Right atrium auricular region (tissue), 2 donors: ENCODE measurements at places on chromosomes 4 and X.
A peak's percentile ranks its signal among the peaks of the same experiment; 100 is the strongest.

- no peaks in the 10 kb centered on the region for H3K36me3 ChIP-seq
- no peak for DNase-seq
- H3K4me3 ChIP-seq, result no peak overlapping the region
- H3K27me3 ChIP-seq, result no peaks in the 10 kb centered on the region
- H3K4me1 ChIP-seq, result no peaks in the 10 kb centered on the region
These were observed 365.5 kb downstream of the KLHL13 start for GRCh38 chrX:117751155-117751554.

DNA sequence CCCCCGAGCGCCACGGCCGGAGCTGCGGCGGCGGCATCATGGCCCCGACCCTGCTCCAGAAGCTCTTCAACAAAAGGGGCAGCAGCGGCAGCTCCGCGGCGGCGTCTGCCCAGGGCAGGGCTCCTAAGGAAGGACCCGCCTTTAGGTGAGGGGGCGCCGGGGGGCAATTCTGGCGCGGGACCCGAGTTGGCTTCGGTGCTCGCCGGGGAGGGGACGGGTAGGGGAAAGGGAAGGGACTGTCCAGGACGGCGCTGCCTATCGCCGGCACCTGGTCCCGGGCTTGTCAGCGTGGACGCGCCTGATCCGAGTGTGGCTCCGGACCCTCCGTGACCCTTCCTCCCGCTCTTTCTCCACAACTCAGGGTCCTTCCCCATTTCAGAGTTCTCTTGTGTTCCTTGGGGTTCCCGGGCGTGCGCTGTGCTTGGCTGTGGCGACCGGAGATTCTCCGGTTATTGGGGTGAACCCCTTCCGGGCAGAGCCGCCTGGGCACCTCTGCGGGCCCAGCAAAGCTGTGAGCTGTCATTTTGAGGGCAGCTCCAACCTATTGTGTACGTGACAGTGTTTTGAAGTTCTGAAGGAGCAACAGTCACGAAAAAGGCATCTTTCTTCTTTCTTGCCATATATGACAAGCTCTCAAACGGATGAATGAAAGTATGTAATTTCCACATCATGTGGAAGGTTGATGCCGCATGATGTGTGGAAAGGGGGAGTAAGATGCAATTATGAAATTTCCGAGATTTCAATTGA, 522 bp downstream of the FNIP2 start:
- H3K4me3 ChIP-seq, result peak overlapping the region; percentile 91
- H3K36me3 ChIP-seq, result no peaks in the 10 kb centered on the region
- no peaks in the 10 kb centered on the region for H3K27me3 ChIP-seq
- peaks cover 38% of the 10 kb centered on the region for H3K4me1 ChIP-seq
- peak overlapping the region; percentile 93 for H3K27ac ChIP-seq
- peak; percentile 65 for DNase-seq

DNA sequence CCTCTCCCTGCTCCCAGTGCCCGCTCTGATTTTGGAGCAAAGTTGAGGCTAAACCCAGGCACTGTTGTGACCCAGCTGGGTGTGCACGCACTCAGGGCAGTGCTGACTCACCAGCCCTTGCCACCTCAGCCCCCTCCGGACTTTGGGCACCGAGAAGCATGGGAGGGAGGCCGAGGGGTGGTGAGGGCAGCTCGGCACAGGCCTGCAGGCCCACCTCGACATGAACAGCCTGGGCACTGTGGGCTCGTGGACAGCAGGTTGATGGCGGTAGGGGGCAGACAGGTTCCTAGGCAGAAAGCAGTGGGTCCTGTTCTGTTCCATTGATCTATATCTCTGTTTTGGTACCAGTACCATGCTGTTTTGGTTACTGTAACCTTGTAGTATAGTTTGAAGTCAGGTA, 30.9 kb downstream of the TIGD4 start:
- no peak for DNase-seq
- no peaks in the 10 kb centered on the region for H3K27me3 ChIP-seq
- no peak overlapping the region for H3K27ac ChIP-seq
- H3K36me3 ChIP-seq, result no peaks in the 10 kb centered on the region

GRCh38 chr4:80900908-80901307, 129.6 kb upstream of the BMP3 start:
- H3K4me1 ChIP-seq, result no peaks in the 10 kb centered on the region
- H3K27ac ChIP-seq, result no peak overlapping the region
- no peak for DNase-seq
- no peaks in the 10 kb centered on the region for H3K36me3 ChIP-seq
- no peaks in the 10 kb centered on the region for H3K27me3 ChIP-seq

DNA sequence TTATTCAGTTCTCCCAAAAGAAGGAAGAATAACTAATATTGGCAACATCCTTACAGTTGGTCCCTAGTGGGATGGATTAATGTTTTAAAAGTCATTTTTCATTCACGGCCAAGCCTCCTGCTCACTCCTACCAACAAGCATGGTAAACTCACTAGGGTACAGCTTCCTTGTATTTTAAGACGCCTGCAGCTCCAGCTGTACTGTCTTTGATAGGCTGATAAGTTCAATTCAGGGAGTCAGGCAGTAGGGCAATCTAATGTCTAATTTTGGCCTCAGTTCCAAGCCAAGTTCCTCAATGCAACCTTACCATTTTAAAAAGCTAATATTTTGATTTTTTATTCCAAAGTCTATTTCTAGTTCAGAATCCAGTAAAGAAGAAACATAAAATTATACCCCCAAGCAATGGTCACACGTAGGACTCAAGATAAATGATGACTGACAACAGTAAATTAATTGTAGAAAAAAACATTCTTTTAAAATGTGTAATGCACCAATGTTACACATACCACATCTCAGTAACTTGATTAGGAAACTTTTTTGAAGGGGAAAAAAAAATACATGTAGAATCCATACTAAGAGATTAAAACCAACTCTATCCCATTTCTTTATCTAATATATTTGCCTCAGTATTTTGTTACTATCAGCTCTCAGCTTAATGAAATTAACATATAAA, 9.3 kb downstream of the LCORL start:
- H3K27me3 ChIP-seq, result no peaks in the 10 kb centered on the region
- no peaks in the 10 kb centered on the region for H3K36me3 ChIP-seq
- no peaks in the 10 kb centered on the region for H3K4me1 ChIP-seq
- H3K27ac ChIP-seq, result no peak overlapping the region
- no peak for DNase-seq

- no peak overlapping the region for H3K27ac ChIP-seq
- no peaks in the 10 kb centered on the region for H3K27me3 ChIP-seq
- no peaks in the 10 kb centered on the region for H3K4me1 ChIP-seq
- H3K4me3 ChIP-seq, result no peak overlapping the region
- H3K36me3 ChIP-seq, result no peaks in the 10 kb centered on the region
These were observed 64.1 kb upstream of the UXT start for GRCh38 chrX:47723083-47723482.

DNA sequence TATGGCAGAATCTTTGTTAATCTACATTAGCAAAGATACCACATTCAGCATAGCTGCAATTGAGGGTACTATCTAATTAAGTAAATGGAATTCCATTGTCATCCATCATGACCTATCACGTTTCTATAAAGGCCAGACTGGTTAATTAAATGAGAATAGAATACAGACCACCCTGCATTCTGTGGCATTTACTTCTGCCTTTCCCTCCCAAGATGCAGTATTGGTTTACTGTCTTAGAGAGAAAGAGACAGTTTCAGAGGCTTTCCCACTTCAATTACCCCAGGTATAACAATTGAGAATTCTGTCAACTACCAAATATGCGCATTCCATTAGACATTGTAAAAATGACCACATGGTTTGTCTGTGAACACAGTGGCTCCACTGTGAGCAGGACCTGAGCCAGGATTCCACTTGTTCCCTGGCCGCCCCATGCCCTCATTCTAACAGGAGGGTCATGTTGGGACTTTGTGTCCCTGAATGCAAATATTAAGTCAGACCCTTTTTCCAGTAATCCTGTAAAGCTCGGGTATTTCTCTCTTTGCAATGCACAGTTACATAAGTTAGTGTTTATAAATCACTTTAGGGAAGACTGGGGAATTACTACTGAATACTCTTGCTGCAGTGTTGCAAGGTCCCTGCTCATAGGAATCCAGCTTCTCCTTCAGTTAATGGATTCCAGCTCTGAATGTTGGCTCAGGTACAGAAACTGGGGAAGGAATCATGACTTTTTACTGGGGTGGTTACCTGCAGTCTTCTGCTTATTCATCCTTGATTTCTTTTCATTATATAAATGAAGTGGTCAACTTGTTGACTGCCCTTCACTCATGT, 261.0 kb downstream of the PDGFC start:
- no peaks in the 10 kb centered on the region for H3K36me3 ChIP-seq
- no peak for DNase-seq
- H3K27ac ChIP-seq, result no peak overlapping the region

GRCh38 chr4:113882668-113883067, 96.8 kb downstream of the ARSJ start:
- no peaks in the 10 kb centered on the region for H3K27me3 ChIP-seq
- H3K4me1 ChIP-seq, result peaks cover 10% of the 10 kb centered on the region
- DNase-seq, result no peak
- H3K36me3 ChIP-seq, result no peaks in the 10 kb centered on the region
- H3K27ac ChIP-seq, result no peak overlapping the region

GRCh38 chr4:13546941-13547484, 2.7 kb upstream of the NKX3-2 start:
- no peak overlapping the region for H3K4me3 ChIP-seq
- DNase-seq, result no peak
- H3K36me3 ChIP-seq, result no peaks in the 10 kb centered on the region

GRCh38 chr4:148375584-148375983, 66.6 kb downstream of the NR3C2 start:
- H3K27ac ChIP-seq, result no peak overlapping the region
- H3K4me1 ChIP-seq, result peaks cover 11% of the 10 kb centered on the region
- no peak for DNase-seq

GRCh38 chrX:66731398-66731797, 92.5 kb upstream of the EDA2R start:
- no peak overlapping the region for H3K27ac ChIP-seq
- no peak overlapping the region for H3K4me3 ChIP-seq
- DNase-seq, result no peak
- no peaks in the 10 kb centered on the region for H3K4me1 ChIP-seq
- no peaks in the 10 kb centered on the region for H3K27me3 ChIP-seq

GRCh38 chrX:154125391-154126040, 18.5 kb upstream of the OPN1LW start:
- no peaks in the 10 kb centered on the region for H3K36me3 ChIP-seq
- DNase-seq, result no peak
- H3K27me3 ChIP-seq, result no peaks in the 10 kb centered on the region
- H3K4me3 ChIP-seq, result no peak overlapping the region
- H3K27ac ChIP-seq, result peak overlapping the region; percentile 31

GRCh38 chr4:168854350-168854921, 155.6 kb downstream of the CBR4 start:
- peak overlapping the region; percentile 77 for H3K27ac ChIP-seq
- no peaks in the 10 kb centered on the region for H3K4me1 ChIP-seq
- no peak overlapping the region for H3K4me3 ChIP-seq
- H3K27me3 ChIP-seq, result no peaks in the 10 kb centered on the region
- DNase-seq, result no peak
- H3K36me3 ChIP-seq, result peaks cover 35% of the 10 kb centered on the region

GRCh38 chrX:110703641-110704040, 92.0 kb downstream of the CHRDL1 start:
- DNase-seq, result no peak
- H3K27me3 ChIP-seq, result no peaks in the 10 kb centered on the region
- no peaks in the 10 kb centered on the region for H3K4me1 ChIP-seq
- no peak overlapping the region for H3K27ac ChIP-seq
- H3K36me3 ChIP-seq, result no peaks in the 10 kb centered on the region

DNA sequence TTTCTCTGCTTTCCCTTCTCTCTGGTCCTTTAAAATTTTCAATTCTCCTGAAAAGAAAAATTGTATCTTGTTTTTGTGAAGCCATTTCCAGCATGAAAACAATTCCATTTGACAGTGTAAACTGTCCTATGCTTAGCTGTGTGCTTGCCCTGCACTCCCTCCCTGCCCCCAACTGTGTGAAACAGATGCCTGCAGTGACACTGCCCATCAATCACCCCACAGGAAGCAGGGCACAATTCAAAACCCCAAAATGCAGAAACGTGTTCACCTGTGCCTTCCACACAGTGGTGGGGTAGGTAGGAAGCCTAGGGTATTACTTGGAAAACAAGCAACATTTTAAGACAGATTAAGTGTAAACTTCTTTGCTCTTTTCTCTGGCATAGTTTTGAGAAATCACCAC, 6.2 kb upstream of the FHDC1 start:
- H3K36me3 ChIP-seq, result no peaks in the 10 kb centered on the region
- DNase-seq, result no peak
- no peak overlapping the region for H3K4me3 ChIP-seq
- no peaks in the 10 kb centered on the region for H3K27me3 ChIP-seq
- no peak overlapping the region for H3K27ac ChIP-seq

DNA sequence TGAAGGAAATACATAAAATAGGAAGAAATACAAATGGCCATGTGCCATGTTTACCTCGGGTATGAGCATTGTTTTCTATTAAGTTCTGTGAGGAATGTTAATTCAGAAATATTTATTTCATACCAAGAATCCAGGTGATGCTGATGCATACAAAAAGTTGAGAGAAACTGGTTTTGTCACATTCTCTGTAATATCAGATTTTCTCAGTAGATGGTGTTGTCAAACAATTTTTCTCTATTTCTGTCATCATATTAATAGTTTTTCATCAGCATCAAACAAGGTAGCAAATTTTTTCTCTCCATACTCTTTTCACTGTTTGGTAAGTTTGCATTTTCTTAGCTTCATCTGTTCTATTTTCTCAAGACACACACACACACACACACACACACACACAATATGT, 179.8 kb downstream of the KLHL4 start:
- H3K4me3 ChIP-seq, result no peak overlapping the region
- H3K36me3 ChIP-seq, result no peaks in the 10 kb centered on the region
- no peak for DNase-seq

GRCh38 chr4:66639361-66639760, 905.9 kb downstream of the CENPC start:
- H3K4me3 ChIP-seq, result no peak overlapping the region
- H3K36me3 ChIP-seq, result no peaks in the 10 kb centered on the region
- no peaks in the 10 kb centered on the region for H3K27me3 ChIP-seq
- no peak overlapping the region for H3K27ac ChIP-seq

DNA sequence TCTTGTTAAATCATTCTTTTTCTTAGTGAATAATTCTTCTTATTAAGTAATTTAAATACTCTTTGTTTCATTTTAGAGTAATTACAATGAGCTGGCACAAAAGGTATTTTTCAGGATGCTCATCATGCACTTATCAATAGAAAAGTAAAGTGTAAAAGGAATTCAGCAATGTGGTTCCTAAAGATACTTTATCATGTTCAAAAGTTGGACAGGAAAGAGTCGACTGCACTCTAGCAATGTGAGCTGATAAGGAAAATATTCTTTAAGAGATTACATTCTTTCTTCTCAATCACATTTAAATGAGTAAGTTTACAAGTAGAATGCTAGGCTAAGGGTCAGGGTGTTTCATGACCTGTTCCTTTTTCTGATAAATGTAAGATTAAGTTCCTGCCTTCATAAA, 609.5 kb upstream of the FAM241A start:
- no peak for DNase-seq
- no peaks in the 10 kb centered on the region for H3K4me1 ChIP-seq

DNA sequence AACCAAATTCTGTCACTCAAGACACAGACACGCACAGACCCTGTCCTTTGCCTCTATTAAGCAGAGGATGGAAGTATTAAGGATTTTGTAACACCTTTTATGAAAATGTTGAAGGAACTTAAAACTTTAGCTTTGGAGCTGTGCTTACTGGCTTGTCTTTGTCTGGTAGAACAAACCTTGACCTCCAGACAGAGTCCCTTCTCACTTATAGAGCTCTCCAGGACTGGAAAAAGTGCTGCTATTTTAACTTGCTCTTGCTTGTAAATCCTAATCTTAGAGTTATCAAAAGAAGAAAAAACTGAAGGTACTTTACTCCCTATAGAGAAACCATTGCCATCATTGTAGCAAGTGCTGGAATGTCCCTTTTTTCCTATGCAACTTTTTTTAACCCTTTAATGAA, 215.7 kb downstream of the GC start:
- no peak overlapping the region for H3K27ac ChIP-seq
- no peaks in the 10 kb centered on the region for H3K27me3 ChIP-seq
- no peak for DNase-seq
- no peaks in the 10 kb centered on the region for H3K36me3 ChIP-seq
- H3K4me1 ChIP-seq, result peaks cover 7% of the 10 kb centered on the region
